NAMALWA (cell line): ENCODE measurements at places on chromosomes 6 and 20.

DNA sequence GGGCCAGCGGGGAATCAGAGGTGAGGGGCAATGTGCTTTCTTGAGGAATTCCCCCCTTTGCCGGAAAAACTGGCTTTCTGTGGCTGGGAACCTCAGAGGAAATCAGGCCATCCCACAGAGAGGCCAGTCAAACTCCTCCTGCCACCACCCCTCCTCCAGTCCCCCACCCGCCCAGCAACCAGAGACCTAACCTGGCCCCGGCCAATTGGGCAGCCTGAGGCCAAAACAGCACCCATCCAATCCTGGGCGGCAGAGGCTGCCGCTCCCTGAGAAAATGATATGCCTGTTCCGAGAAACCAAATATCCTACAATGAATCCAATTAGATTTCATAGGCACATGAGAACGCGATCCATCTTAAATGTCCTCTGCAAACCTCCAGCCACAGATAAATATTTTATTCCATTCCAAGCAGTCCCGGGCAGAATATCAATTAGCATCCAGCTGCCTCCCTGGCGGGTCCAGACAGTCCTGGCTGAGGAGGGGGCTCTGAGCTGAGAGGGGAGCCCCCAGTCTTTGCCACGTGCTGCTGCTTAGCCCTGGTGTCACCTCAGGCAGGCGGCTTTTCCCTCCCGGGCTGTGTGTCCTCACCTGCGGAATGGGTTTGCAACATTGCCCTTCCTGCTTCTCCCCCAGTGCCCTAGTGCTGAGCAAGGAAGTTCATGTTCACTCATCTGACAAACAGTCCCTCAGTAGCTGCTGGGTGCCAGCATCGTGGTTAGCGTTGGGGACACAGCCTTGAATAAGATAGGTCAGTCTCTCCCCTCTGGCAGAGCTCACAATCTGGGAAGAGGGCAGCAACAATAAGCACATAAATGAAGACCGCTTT is 95.0 kb downstream of the DLGAP4 start:
- DNase-seq: no peak

DNA sequence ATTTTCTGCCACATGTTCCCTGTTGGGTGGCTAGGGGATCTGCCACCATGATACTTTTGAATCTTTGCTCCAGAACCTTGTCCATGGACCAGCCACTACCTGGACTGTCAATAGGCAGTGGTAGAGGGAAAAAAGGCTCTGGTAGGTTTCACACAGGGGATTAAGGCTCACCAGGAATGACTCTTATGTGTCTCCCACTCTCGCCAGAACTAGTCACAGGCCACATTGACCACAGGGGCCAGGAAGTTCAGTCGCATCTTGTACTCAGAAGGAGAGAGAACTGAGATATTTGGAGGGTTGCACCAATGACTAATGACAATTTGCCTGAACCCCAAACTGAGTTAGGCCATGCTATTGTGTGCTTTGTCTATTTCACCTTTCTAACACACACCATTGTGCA is 23.6 kb upstream of the APCDD1L start:
- no peak for DNase-seq

DNA sequence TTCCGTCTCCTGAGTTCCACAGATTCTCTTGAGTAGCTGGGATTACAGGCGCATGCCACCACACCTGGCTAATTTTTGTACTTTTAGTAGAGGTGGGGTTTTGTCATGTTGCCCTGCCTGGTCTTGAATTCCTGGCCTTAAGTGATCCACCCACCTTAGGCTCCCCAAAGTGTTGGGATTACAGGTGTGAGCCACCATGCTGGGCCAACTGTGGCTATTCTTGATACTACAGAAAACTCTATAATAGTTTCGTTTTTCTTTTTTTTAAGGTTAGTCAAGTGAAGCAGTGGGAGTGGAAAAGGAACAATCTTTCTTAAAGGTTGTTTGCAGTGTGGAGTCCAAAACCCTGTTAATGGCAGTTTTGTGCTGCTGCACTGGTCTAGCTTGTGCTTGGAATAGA is 84.7 kb downstream of the POPDC3 start:
- DNase-seq: no peak

GRCh38 chr20:62910217-62910766 is 16.0 kb downstream of the DIDO1 start:
- no peak for DNase-seq

GRCh38 chr6:31399589-31400466 is 3.6 kb upstream of the MICA start:
- peak; percentile 71 for DNase-seq

- no peak for DNase-seq
Measured at GRCh38 chr6:142165227-142165626, 18.2 kb downstream of the VTA1 start.

DNA sequence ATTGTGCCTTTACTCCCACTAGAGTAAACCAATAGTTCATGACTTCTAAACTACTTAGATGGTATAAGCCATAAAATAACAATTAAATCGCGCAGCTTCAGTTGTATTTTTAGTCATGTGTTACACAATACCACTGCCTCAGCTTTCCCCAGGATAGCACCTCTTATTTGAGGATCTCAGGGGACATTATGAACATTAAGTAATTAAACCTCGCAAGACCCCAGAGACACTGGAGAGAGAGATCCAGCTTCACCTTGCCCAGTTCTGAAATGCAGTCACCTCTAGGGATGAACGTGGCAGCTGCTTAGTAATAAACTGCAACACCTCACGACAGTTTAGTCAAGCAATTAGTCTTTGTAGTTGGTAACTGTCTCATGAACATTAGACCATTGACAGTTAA is 87.1 kb downstream of the CFAP61 start:
- DNase-seq: no peak

DNA sequence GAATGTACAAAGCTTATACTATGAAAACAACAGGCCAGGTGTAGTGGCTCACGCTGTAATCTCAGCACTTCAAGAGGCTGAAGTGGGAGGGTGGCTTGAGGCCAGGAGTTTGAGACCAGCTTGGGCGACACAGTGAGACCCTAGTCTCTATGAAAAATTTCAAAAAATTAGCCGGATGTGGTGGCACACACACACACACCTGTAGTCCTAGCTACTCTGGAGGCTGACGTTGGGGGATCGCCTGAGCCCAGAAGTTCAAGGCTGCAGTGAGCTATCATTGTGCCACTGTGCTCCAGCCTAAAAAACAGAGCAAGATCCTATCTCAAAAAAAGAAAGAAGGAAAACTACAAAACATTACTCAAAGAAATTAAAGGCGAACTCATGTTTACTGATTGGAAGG is 7.3 kb upstream of the ASF1A start:
- no peak for DNase-seq
